ENCODE measurements at places on chromosomes 6 and 20. TPM values are rescaled to one million over a fixed set of nuclear protein-coding genes. Genes with fewer than 3 reads are reported as not detected.

SLC22A7 gene
- total RNA-seq: not detected

HSPA1L gene
- total RNA-seq: 1.9 TPM

PGBD1 gene
- total RNA-seq: 10.2 TPM

SYTL3 gene
- total RNA-seq: 1.3 TPM

CYP24A1 gene
- not detected for total RNA-seq

OR12D3 gene
- total RNA-seq: not detected

CNKSR3 gene
- total RNA-seq: 7.3 TPM

TCF15 gene
- 0.07 TPM for total RNA-seq

PCSK2 gene
- total RNA-seq: not detected

SEL1L2 gene
- not detected for total RNA-seq

GINS1 gene
- 20.0 TPM for total RNA-seq

IL17F gene
- total RNA-seq: not detected

ZNF165 gene
- total RNA-seq: 0.33 TPM

ADAM33 gene
- total RNA-seq: 0.07 TPM

LTA gene
- total RNA-seq: not detected

WFDC10B gene
- total RNA-seq: not detected

SMLR1 gene
- total RNA-seq: not detected

CTAGE9 gene
- total RNA-seq: not detected

SIRPD gene
- not detected for total RNA-seq

NDUFAF5 gene
- 22.9 TPM for total RNA-seq

LBP gene
- total RNA-seq: 0.07 TPM

ADGRB3 gene
- not detected for total RNA-seq

DLL1 gene
- 1.8 TPM for total RNA-seq

ENPP3 gene
- under 0.01 TPM for total RNA-seq
